ENCODE measurements at places on chromosomes 6 and 20.
A peak's percentile ranks its signal among the peaks of the same experiment; 100 is the strongest.

GRCh38 chr6:63440594-63440993 is 120.8 kb upstream of the LGSN start:
- DNase-seq = peak; percentile 29

DNA sequence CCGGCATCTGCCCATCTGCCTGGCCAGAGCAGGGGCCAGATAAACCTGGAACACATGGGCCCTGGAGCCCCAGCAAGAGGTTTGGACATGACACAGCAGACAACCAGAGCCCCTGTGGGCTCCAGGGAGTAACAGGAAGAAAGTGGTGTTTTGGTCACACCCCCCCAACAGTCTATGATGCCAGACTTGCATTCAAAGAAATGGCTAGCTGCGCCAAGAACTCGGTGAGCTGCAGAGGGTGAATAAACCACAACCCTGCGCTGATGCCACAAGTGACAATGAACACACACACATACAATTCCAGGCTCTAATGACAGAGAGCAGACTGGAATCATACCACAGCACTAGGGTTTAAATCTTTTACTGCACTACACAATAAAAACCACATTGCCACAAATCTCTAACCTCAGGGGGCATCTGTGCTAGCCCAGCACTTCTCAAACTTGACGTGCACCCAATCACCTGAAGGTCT is 34.0 kb downstream of the TRERF1 start:
- no peak for DNase-seq

- DNase-seq = no peak
Measured at GRCh38 chr20:2032168-2032567, 38.3 kb upstream of the PDYN start.

DNA sequence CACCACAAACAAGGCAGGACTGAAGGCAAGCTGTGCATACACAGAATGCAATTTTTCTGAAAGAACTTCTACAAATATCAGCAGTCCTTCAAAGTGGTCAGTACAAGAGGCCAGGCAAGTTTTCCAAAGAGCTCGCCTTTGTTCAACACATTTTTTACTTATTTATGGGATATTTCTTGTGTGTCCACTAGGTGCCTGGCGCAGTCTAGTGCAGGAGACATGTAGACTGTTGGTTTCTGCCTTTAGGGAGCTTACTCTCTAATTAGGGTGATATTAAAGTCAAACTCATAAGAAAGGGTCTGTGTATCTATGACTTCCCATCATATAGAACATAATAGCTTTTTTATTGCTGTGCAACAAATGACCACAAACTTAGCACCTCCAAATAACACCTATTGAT is 21.2 kb upstream of the VEGFA start:
- no peak for DNase-seq

DNA sequence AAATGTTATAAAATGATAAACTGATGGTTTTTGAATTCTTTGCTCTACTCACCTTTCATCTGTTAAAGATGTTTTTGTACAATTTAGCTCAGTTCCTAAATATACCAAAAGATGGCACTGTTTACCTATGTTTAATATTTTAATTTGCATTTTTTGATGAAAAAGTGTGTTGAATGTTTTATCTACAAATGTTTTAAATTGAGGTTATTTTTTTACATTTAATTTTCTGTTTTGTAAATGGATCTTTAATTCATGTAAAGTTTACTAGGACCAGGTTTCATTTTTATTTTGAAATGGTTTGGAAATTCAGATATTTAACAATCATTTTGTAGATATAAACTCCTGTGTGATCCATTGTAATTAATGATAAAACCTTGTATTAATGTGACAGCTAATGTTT is 30.0 kb downstream of the CDKAL1 start:
- DNase-seq = no peak

DNA sequence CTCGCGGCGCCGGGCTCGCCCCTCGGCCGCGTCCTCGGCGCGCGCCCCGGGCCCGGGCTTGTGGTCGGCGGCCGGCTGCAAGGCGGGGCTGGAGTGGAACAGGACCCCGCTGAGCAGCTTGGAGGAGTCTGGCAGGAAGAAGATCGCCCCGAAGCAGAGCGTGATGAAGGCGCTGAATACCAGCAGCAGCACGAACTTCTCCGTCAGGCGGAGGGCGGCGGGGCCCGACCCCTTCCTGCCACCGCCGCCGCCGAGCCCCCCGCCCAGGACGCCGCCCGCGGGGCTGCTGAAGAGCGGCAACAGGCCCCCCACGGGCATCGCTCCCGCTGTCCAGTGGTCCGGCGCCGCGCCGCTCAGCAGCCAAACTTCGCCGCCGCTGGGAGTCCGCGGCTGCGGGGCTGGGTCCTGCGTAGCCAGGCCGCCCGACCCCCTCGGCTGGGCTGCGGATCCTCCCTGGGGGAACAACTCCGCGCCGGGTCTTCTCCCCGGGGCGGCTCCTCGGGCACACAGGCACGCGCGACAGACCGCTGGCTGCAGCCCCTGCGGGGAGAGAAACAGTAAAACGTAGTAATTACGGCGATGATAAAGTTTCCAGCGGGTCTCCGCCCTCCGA is 707 bp downstream of the MAN1A1 start:
- no peak for DNase-seq

DNA sequence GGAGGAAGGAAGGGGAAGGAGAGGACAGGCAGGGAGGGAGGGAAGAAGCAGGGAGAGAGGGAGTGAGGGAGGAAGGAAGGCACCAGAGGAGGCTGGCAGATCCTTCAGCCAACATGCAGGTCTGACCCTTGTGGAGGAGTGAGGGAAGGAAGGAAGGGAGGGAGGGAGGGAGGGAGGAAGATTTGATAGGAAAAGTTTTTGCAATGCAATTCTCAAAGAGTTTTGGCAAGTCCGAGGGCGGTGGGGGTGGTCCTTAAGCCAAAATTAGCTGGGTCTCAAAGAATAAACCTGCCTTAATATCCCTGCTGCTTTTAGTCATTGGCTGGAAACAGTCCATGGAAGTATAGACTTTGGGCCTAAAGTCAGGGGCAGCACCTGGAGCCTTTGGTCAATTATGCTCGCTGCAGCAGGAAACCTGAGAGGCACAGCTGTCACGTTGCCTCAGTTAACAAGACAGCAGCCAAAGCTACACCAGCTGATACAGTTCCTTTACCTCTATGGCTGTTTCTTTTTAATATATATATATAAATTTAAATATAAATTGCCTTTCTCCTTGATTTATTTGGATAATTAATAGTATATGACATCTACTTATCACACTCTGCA is 115.7 kb upstream of the RALGAPA2 start:
- no peak for DNase-seq

GRCh38 chr6:40996591-40997233 is 42.3 kb downstream of the UNC5CL start:
- no peak for DNase-seq

GRCh38 chr6:48113130-48113529 is 2.1 kb upstream of the PTCHD4 start:
- DNase-seq = no peak

- no peak for DNase-seq
Measured at GRCh38 chr6:25369036-25369432, 89.9 kb downstream of the CARMIL1 start.

GRCh38 chr6:33683576-33684427 is 27.7 kb downstream of the UQCC2 start:
- DNase-seq = no peak

DNA sequence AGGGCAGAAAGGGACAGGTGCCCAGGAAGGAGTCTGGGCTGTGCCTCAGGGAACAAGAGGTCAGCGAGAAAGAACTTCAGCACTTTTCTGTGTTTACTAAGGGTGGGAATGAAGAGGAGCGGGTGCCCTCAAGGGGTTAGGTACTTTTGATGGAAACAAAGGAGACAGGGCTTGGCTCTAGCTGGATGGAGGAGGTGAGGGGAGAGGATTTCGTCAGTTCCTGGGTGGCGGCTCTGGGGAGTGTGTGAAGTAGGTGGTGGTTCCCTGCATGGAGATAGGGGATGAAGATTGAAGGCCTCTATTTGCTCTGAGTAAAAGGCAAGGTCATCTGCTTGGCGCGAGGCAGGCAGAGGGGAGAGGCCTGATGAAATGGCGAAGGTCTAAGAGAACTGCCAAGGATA is 40.0 kb upstream of the ANKRD60 start:
- DNase-seq = no peak

GRCh38 chr6:167403427-167403826 is 78.5 kb downstream of the TTLL2 start:
- DNase-seq = no peak

DNA sequence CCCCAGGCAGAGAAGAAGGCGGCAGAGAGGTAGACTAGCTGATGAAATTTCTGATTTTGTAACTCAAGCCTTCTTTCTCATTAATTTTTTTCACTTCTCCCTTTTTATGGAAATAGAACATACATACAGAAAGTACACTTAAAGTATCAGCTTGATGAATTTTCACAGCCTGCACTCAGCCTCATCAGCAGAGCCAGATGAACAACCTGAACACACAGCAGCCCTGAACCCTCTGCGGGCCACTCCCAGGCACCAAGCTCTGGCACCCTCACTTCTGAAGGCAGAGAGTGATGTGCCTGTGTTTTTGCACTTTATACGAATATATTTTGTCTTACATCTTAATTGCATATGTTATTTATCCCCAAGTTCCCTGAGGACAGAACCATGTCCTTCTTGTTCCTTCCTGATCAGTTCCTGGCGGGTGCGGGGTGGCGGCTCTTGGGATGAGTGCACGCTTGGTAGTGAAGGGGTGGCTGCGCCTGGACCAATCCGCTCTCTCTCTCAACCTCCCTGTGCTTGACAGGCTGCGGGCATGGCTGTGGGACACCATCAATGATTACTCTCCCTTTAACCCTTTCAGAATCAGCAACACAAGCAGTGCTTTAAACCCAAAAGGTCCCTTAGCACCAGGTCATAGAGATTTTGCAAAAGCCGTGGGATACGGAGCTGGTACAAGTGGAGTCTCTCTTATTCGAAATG is 34.8 kb upstream of the AFDN start:
- no peak for DNase-seq

GRCh38 chr6:157981395-157982101 is at the start of gene SYNJ2:
SYNJ2 (plus strand) TSS chr6:157981863; CDS start chr6:157981962, 99 bp downstream.
- DNase-seq = peak; percentile 37

- DNase-seq = no peak
Measured at GRCh38 chr20:34829191-34829590, 3.7 kb upstream of the NCOA6 start.

GRCh38 chr6:158560836-158561320 is 987 bp downstream of the TMEM181 start:
- no peak for DNase-seq

DNA sequence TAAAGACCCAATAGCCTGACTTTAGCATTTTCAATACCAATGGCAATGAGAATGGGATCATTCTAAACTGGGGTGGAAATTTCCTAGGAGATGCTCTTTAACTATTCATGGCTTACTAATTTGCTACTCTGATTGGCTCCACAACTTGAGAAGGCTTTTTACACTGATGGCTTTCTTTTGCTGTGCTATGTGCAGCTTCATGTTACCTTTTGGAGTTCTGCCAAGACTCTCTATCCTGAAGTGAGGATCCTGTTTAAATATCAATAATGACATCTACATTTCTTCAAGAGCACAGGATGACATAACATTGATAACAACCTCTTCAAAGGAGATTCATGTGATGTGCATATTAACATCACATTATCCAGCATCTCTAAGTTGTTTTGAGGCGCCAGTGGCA is 43.4 kb upstream of the SIRPG start:
- DNase-seq = no peak

DNA sequence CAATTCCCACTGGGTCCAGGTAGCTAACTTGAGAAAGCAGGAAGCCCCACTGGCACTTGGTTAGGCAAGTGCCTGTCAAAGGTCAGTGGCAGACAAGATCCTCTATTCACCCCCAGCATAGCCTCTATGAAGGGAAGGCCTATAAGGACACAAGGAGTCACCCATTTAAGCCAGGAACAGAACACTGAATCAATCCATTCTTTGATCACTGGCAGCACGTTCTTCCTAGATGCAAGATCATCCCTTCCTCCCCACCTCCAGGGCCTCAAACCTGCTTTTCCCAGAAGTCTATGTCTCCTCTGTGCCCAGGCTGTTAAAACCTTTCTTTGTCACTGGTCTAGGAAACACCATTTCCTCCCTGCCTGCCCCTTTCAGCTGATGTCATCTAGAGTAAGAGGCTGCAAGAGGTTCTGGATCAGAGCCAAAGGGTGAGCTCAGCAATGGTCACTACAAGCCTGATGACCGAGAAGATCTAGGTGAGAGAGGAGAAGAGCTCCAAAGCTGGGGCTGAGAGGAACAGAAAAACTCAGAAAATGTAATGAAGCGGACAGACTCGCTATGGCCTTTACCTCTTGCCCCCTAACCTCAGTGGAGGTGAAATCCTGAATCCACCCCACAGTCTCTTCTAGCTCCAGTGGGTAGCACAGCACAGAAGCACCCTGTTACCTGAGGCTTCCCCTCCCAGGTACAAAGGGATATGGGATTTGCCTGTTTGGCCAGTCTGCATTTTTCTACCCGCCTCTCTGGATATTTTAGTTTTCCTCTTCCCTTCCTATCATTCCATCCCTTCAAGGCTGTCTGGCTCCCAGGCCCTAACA is 1.8 kb downstream of the GTPBP2 start:
- DNase-seq = peak; percentile 95
